ENCODE measurements at places on chromosomes 5 and 9.

DNA sequence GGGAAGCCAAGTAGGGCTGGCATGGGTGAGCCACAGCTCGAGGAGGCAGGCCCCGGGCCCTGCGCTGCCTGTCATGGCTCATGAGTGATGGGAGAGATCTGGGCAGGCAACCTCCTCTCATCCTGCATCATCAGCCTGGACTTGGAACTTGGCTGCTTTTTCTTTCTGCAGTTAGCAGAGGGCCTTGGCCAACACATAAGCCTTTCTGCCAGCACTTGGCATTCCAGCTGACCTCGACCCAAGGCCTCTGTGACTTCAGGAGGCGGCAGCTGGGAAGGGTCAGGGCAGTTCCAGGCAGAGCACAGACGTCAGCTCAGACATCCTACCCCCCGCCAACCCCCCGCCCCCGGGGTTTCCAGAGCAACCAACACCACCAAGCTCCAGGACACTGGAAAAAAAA lies 7.6 kb downstream of the S1PR3 start:
- DNase-seq, result no peak

DNA sequence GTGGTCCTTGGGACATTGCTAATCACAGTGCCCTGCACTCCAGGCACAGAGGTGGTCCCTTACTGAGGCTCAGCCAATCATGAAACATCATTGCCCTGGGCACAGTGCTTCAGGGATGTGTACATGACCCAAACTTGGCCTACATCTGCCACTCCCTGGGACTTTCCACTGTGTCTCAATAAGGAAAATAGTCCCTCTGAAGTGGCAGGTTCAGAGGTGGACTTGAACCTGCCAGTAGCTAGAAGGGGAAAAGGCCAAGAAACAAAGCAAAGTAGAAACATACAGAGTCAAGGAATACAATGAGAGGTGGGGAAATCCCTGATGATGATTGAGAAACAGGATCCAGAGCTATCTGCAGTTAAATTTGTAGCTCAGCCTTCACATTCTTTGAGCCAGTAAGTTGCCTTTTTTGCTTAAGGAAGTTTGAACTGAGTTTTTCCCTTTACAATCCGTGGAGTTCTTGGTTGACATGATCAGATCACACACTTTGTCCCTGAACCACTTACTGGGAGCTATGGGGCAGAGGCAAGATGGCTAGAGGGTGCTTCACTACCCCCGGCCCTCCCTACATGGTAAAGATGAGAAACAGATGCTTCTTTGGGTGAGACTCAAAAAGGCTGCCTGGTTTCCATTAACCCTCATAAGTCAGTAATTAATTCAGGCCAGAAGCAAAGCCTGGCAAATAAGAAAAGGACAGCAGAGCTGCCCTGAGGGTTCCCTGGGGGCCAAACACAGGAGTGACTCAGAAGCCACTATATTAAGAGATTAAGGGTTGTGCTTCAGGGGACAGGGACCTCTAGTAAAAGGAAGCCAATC lies 57.6 kb downstream of the SH3TC2 start:
- DNase-seq, result no peak

- DNase-seq, result no peak
Measured at GRCh38 chr5:68225188-68225910, 9.8 kb downstream of the PIK3R1 start.

- DNase-seq, result peak; percentile 82
Measured at GRCh38 chr9:33817327-33818166, 587 bp downstream of the UBE2R2 start.

DNA sequence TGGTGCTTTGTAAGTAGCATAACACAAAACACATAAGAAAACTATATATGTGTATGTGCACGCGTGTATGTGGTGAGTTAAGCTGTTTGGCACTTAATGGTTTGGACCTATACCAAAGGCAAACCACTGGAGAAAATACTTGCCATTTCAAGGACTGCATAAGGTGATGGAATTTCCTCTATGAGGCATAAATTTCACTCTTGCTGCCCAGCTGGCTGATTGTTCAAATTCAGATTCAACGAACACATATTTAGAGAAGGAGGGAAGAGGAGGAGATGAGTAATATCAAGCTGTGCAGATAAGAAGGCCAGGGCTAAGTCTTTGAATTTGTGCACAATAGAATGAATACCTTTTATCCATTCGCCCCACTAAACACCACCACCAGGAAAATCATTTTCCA lies 470.6 kb upstream of the MPDZ start:
- no peak for DNase-seq

DNA sequence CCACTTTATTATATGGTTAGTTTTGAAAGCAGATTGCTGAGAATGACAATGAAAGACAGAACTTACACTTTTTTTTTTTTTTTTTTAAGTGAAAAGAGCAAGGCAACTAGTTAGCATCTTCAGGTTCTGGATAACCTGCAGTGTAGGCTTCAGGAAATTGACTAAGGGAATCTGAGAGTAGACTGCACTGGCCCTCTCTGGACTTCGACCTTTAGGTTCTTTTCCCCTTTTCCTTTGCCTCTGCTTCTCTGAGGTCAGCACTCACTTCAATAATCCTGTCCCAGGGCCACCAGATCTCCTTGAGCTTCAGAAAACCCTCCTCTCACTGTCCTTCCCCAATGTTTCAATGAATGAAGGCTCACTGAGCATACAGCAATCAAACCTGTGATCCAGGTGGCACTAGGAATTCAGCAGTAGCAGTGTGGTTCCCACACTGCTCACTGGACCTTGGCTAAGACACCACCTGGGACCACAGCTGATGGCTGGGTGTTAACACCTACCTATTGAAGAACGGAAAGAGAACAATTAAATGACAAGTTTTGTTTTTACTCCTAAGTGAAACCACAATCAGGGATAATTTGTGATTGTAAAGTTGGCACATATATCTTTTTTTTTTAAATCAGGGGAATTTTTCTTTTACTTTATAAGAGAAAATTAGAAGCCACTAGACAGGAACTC lies 85.8 kb upstream of the IL6ST start:
- DNase-seq, result no peak

DNA sequence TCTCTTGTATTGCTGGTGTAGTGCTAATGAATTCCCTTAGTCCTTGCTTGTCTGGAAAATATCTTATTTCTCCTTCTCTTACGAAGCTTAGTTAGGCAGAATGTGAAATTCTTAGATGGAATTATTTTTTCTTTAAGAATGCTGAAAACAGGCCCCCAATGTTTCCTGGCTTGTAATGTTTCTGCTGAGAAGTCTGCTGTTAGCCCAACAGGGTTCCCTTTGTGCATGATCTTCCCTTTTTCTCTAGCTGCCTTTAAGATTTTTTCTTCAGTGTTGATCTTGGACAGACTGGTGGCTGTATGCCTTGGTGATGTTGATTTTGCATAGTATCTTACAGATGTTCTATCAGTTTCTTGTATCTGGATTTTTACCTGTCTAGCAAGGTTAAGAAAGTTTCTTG lies 191.3 kb upstream of the DMRTA1 start:
- DNase-seq, result no peak

GRCh38 chr5:691817-692528 lies 1.2 kb downstream of the TPPP start:
- DNase-seq, result no peak

GRCh38 chr5:87361536-87362213 lies 51.1 kb downstream of the CCNH start:
- DNase-seq, result no peak

DNA sequence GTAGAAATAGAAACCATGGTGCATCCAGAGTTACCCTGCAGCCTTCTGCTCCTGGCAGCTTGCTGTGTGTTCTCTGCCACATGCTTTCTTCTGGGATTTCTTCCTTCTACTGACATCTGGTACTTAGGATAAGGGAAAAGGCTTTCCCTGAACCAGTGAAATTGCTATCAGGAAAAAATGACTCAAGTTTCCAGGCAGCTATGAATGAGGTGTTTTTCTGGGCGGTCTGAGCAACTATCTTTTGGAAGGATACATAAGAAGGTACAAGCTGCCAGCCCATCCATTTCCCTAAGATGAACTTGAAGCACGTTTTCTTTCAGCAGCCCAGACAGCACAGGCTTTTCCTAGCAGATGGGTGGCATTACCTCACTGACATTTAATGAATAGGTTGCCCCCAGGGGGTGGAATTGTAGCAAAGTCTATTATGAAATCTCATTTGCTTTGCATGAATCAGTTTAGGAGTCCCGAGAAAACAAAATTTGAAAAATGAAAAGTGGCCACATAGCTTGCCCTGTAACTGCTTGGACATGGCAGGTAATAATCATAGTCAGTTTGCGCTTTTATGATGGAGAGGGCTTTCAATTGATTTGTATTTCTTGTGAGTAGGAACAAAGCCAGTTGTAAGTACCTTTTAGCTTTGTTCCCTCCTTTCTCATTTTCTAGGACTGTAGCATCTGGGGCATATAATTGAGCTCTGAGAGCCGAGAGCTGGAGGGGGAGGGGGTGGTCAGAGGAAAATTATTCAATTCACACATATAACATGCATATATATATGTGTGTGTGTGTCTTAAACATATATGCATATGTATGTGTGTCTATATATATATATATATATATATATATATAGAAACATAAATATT lies 108.5 kb downstream of the C9orf152 start:
- no peak for DNase-seq

DNA sequence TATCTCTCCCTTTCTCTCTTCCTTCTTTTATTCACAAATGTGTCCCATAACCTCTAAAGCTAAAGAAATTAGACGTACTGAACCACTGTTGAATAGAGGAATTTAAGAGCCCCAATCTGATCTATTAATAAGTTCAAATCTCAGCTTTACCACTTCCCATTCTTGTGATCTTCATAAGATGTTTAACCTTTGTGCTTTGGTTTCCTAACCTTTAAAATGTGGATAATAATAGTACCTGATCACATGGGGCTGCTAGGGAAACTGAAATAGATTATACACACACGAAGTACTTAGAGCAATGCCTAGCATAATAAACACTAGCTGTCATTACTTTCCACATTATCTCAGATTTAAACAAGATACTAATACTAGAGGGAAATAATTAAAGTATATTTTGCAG lies 324.3 kb upstream of the SEMA6A start:
- no peak for DNase-seq

DNA sequence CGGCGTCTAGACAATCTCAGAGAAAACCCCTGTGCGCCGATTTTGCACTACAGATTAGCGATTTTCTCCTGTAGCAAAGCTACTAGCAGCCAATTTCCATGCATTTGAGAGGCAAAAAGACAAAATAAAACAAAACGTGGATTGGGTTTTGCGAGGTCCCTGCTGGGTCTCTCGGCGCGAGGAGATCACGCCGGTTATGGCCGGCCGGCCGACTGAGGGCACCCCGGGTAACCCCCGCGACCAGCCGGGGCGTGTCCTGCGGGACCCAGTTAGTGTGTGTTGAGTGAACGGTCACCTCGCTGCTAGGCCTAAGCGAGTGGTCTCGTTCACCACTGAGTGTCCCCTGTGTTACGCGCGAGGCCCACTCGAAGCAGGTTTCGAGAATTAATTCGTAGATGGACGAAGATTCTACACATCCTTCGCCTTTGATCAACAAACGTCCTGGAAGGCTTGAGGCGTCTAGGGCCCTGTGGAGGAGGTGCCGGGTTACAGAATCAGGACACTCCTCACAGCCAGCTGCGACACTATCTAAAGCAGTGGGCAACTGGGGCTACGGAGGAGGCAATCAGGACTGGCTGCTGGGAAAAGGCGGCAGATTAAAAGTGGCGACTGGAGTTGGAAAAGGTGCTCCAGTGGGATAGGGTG lies 764 bp upstream of the VDAC1 start:
- no peak for DNase-seq

- no peak for DNase-seq
Measured at GRCh38 chr9:15670246-15670645, 117.4 kb downstream of the CCDC171 start.

- no peak for DNase-seq
Measured at GRCh38 chr9:129987047-129987446, 55.9 kb downstream of the FNBP1 start.

DNA sequence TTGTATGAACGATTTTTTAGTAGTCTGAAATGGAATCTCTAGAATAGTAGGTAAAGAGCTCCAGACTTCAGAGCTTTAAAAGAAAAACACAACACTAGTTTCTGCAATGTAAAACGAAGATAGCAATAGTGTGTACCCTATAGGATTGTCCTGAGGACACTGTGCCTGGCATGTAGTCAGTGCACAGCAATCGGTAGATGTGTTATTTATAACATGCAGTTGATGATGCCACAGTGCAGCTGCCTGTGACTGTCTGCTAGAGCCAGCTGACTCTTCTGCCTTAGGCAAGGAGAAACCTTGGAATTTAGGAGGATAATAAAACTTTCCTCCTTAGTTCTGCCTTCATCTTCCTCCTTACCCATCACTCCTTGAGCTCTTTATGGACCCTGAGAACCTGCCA lies 27.7 kb upstream of the TMOD1 start:
- no peak for DNase-seq

DNA sequence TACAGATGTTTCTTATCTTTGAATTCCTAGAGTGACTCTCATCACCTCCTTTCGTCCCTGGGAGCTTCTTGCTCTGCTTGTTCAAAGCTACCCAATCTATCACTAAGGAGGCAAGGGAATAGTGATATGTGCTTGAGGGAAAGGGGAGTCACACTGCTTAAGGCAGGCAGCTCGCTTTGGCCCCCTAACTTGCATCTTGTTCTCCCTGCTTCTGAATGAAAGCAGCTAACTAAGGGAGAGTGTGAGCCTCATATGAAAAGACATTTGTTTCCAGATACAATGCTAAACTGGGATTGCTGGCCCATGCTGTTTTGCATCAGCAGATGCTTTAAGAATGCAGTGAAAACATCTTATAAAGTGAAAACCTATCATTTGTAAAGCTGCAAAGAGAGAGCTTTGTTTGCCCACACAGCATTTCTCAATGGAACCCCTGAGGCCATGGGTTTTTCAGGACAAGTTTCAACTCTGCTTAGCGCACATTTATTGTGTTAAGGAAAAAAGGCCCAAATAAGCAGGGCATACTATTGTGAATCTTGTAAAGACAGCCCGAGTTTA lies 367.9 kb upstream of the ADAMTSL1 start:
- no peak for DNase-seq

DNA sequence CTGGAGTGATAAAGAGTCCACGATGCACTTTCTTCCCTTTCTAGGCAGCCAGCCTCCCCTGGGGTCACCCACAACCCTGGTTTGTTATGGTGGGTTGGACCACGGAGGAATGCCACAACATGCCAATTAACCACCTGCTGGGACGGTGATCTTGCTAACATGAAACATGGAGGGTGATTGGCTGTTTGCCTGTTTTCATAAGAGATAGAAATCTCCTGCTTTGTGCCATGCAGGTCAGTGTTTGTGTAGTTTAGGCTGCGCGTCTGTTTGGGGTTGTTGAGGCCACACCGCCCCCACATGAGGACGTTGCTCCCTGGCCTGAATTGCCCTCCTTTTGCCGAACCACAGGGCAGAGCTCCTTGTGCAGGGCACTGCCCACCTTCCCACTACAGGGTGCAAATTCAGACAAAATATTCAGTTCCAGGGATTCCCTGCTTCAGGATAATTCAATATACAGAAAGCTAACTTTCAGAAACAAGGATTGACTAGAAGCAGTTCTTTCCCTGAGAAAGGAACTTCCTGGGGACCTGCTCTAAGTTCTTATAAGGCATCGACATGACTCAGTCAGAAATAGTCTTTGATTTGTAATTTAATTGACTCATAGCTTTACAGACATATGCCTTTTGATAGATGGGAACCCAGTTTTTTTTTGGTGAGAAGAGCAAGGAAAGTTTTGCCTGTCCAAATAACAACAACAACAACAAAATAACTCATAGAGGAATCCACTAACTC lies 427.6 kb downstream of the GADD45G start:
- DNase-seq, result no peak

- DNase-seq, result no peak
Measured at GRCh38 chr5:99129768-99130501, 201.1 kb upstream of the CHD1 start.

Data from stimulated activated effector memory CD8-positive, alpha-beta T cell treated with anti-CD3 and anti-CD28 coated beads, Interleukin-12 subunit alpha, Interleukin-12 subunit beta, amount 100 ng/mL, for 72 hours (primary cell).